Hindlimb muscle (tissue), 1 donor: ENCODE measurements at places on chromosomes 16 and 17.

DNA sequence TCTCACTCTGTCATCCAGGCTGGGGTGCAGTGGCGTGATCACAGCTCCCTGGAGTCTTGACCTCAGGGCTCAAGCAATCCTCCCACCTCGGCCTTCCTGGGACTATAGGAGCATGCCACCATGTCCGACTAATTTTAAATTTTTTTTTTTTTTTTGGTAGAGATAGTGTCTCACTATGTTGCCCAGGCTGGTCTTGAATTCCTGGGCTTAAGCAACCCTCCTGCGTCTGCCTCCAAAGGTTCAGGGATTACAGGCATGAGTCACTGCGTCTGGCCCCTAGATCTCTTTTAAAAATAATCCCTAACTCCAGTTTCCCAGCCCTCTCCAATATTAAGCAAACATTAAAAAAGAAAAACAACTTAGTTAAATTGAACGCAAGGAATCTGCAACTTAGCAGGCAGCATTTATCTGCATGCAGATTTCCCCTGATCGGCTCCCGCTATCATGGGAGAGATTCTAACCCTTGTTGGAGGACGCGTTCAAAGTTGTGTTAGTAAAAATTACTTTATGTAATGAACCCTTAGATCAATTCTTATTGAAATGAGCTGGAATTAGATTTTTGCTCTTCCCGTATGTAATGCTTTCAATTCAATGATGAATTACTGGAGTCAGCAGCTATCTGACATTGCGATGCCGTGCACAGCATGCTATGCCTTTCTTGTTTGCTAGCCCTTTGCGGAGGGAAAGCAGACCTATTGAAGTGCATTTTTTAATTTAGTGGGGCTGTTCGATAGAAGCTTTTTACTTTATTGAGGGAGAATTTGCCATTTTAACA is 171.7 kb downstream of the HAPSTR1 start:
- no peak for DNase-seq

DNA sequence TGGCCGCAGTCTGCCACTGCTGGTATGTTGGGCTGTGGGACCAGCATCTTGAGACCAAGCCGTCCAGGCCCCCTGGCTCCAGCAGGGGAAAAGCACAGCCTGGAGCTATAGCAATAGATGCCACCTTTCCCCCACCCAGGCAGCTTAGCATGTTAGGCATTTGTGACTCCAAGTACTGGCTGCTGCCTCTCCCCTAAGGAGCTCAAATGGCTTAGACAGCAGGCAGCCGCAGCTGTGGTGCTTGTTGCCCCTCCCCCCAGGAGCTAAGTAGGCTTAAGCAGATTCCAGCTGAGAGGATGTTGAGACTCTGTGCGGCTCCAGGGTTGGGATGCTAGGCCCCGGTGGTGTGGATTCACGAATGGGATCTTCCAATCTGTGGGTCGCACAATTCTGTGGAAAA is 88.8 kb upstream of the ANKFN1 start:
- DNase-seq: no peak

DNA sequence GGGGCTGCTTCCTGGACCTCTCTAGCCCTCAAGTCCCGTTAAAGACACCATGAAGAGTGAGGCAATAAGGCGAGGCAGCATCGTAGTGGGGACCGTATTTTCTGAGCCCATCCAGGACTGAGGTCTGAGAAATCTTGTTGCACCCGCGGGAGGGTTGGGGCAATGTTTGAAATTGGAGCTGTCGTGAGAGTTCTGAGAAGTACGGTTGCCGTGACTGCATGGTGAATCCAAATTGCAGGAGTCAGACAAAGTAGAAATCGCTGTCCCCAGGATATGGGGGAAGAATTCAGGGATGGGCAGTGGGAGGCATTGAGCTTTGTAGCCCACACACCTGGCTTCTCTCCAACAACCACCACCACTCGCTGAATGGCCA is 42.0 kb upstream of the RPL38 start:
- DNase-seq: no peak

DNA sequence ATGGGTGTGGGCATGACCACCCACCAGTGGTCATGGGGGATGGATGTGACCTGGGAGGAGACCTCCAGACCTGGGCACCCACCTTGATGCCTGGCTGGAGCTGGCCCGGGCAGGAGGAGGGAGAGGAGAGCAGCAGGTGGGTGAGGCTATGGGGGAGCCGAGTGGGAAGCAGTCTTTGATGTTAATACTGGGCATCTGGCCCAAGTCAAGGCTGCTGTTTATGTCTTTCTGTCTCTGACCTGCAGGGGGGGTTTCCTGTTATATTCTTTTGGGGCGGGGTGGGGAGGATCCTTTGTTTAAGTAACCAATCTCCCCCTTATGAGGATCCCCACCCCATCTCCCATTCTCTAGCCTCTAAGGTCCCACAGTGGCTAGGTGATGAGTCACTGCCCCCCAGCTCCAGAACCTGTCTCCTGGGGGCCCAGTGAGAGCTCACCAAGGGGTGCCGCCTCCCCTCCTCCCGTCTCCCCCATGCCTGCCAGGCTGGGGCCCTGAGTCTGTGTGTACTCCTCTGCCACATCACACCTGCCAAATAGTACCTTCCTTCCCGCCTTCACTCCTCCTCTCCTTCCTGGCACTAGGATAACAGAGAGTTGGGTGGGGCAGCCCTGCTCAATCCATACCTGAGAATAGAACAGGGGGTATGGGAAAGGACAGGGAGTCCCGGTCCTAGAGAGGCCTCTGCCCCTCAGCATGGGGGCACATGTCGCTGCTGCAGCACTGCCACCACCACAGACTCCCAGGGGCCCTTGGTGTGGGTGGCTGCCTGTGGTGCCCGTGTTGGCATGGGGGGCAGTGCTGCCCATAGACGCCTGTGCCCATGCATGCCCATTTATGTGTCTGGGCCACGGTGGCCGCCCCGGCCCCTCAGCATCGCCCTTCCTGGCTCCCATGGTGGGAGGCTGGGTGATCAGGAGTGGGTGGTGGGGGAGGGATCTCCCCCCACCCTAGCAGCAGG is 7.3 kb downstream of the THRA start:
- no peak for DNase-seq
